ENCODE measurements at places on chromosomes 12 and 14.

GRCh38 chr14:100864960-100865681 lies 38.4 kb downstream of the RTL1 start:
- no peak for DNase-seq

DNA sequence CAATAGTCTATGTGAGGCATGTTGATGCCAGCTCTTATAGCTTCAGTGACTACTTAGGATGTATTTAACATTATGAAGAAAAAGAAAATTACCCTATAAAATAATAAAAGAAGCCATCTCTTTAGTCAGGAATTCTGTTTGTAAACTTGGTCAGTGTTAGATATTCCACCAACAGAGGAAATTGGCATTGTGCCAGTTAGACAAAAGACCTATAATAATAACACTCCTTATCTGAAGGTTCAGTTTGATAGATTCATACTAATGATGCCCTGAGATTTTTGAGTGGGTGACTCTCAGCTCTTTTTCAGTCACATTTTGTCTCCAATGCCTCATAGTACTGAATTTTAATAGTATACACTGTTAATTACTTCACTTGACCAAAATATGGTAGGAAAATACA lies 6.6 kb downstream of the SYT10 start:
- no peak for DNase-seq

GRCh38 chr14:93269341-93270068 lies 62.4 kb downstream of the UBR7 start:
- DNase-seq: no peak

GRCh38 chr12:110577864-110578693 lies 5.0 kb downstream of the PPTC7 start:
- no peak for DNase-seq

DNA sequence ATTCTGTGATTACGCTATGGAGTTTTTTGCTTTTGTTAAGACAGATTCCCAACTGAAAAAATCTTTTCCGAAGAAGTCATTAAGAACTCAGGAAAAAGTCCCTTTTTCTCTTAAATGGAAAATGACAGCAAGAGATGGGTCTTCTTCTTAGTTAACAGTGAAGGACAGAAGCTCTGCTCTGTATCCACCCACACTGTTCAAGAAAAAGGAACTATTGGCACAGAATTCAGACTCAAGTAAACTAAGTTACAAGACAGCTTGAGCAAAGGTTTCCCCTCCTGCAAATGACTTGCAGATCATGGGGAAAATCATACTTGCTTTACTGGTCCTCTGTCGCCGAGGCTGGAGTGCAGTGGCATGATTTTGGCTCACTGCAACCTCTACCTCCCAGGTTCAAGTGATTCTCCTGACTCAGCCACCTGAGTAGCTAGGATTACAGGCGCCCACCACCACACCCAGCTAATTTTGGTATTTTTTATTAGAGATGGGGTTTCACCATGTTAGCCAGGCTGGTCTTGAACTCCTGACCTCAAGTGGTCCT lies 137.1 kb upstream of the AEBP2 start:
- no peak for DNase-seq

DNA sequence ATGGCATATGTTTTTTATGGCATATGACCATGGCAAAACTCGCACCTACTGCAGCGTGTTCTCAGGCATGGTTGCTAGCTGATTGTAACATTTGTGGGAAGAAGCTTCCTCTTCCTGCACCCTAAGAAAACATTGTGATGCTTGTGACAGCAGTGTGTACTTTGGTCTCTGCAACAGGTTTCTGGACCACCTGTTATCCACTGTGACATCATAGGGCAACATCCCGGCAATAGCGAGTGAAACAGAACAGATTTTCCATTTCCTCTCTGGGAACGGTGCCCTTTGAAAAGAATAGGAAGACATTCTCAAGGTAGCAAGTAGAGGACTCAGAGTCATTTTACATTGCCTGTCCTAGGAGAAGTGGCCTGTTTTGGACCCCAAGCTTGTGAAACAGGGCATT lies 135.4 kb upstream of the TRHDE start:
- no peak for DNase-seq

GRCh38 chr14:101363261-101363555 lies 198.1 kb upstream of the DIO3 start:
- no peak for DNase-seq

DNA sequence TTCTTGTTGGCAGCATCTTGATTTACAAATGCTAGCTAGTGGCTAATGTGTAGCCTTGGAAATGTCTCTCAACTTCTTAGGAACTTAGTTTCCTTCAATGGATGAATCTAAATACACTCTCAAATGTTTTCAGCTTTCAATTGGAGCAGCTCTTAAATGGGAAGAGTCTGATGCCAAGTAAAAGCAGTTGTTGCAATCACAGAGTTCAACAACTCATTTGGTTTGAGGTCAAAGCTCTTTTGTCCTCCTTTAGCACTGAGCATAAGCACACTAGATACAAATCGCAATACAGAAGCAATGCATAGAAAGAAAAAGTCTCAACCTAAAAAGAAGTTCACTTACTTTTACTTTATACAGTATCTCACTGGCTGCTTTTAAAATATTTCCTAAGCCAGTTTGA lies 986.1 kb upstream of the FLRT2 start:
- DNase-seq: no peak

DNA sequence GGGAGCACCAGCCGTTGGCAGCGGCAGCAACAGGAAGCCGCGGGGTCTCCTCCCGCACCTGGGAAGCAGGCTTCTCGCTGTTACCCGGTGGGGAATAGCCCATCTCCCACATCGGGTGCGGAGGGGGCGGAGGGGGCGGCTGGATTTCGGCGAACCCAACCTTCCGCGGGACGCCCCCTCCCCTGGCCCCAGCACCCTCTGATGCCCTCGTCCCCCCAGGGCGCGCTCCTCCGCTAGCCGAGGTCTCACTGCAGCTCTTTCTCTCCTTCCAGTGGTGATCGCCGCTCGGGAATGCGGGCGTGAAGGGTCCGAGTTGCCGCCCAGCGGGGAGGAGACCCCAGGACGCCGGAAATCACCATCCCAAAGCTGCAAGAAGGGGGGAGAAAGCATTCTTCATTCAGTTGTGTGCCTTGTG lies 303 bp downstream of the SAMD4A start:
- no peak for DNase-seq

- DNase-seq: peak; percentile 21
Measured at GRCh38 chr14:63650256-63650952, 8.7 kb upstream of the WDR89 start.

DNA sequence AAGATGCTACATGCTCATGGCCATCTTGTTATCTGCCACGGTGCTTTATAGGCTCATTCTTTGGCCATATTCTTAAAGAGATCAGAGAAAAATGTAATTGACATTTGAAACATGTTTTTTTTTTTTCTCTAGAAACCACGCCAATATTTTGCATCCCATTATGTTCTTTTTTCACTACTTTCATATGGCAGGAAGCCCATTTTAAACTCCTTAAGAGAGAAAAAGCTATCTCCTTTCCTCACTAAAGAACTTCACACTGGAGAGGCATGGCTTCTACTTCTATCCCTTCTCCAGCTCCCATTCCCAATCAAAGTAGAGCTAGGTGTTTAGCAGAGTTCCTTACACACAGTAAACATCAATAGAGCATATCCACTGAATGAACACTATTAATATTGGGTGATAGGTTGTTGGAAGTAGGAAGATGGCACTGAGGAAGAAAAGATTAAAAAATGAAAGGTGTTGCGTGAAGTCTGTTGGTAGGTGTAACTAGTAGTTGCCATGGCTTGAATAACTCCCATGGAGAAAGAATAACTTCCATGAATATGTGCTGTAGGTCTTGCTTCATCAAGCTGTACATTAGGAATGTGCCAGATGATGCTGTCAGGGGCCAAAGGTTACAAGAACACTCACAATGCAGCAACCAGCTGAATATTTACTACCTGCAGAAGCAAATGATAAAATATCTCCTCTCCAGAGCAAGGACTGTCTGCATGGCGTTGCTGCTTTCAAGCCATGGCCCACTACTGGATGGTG lies 178.8 kb downstream of the STXBP6 start:
- no peak for DNase-seq

- no peak for DNase-seq
Measured at GRCh38 chr12:93734784-93735183, 57.6 kb downstream of the CRADD start.

- DNase-seq: no peak
Measured at GRCh38 chr12:124296295-124296915, 1.5 kb downstream of the RFLNA start.

DNA sequence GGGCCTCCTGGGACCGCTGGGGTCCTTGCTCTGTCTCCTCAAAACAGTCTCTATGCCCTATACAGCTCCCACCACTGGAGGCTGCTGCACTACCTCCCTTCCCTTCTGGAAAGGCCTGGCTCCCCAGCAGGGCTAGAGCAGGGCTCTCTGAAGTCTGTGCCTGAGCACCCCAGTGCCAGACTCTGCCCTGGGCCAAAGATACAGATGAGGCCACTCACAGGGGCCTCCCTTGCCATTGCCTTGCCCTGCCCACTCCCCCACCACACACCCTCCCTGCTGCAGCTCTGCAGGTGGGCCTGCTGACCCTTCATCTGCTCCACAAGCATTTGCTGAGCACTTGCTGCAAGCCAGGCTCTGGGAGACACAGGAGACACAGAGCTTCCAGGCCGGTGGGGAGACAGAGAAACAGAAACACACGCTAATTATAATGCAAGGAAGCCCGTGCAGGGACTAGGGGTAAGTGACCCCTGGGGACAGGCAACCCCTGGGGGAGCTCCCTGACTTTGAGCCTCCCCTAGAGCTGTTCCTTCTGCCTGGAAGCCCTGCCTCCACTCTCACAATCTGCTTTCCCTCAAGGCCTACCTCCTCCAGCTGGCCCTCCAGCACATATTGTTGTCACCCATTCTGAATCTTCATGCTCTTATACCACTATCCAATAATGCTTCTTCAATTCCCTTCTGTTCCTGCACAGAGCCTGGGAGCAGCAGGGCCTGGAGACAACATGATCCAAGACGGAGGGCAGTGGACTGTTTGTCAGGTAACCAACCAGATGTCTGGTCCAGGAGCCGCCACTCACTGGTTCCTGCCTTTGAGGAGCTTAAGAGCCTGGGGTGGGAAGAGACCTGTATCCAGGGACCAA lies 32.6 kb upstream of the PNMA1 start:
- no peak for DNase-seq

DNA sequence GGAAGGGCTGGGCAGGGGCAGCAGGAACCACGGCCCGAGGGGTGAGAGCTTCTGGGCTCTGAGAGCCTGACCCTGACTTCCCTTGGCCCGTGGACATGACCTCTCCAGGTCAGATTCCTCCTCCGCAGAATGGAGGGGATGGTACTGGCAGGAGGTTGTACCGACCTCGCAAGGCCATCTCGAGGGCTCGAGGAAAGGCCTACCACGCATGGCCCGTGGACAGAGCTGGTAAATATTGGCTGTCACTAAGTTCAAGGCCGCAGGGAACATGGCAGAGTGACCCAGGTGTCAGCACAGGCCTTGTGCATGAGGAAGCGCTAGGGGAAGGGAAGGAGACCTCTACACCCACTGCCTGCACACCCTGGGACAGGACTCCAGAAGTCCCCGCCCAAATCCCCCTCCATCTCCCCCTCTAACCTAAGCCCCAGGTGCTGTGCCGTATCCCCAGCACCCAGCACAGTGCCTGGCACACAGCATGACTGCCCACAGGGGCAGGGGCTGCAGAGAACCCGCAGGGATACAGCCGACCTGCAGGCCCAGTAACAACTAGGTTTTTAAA lies 54.9 kb upstream of the PPP2R5C start:
- DNase-seq: no peak

DNA sequence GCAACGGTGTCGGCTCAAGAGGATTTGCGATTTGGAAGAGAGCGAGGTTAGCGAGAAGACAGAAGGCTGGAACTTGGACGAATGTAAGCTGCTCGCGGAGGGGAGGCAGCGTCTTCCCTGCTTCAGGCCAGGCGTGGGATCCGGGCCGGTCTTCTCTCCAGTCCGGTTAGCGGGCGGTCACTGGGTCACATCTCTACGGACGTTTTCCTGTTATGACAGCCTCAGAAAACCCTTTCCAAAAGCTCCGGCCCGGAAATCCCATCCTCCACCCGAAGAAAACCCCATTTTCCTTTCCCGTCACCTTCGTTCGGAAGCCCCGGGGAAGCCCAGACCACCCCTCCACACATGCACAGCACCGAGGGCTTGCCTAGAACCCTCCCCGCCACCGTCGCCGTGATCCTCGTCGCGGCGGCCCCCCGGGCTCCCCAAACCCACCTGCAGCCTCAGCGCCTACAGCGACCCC lies 268 bp downstream of the NDUFB1 start:
- DNase-seq: no peak

DNA sequence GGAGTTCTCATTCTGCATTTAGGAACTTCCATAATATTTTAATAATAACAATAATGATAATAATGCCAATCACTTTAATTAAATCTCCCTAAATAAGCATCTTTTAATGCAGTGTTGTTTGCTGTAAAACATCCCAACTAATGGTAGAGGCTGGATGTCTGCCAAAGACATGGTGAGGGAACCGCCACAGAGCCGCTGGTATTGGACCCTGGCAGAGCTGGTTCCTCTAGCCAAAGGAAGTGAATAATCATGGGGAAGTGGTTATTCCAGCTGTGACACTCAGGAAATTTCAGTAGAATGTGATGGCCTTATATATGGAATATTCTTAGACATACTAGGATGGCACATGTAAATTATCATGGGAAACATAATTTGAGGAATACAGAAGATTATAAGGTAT lies 483.3 kb downstream of the ZFP36L1 start:
- no peak for DNase-seq

DNA sequence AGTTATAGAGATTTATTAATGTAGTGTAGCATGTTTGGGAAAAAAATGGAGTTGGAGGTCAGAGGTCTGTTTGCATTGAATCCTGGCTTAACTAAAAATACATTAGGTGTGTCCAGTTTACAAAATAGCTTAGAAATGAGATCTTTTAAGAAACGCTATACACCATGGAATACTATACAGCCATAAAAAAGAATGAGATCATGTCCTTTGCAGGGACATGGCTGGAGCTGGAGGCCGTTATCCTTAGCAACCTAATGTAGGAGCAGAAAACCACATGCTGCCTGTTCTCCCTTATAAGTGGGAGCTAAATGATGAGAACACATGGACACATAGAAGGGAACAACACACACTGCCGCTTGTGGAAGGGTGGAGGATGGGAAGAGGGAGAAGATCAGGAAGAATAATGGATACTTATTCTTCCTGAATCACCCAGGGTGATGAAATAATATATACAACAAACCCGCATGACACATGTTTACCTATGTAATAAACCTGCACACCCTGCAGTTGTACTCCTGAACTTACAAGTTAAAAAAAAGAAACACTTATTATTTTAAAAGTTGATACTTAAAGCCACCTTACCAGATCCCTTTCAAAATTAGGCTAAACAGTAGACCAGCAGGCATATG lies 14.0 kb upstream of the MYRFL start:
- no peak for DNase-seq

DNA sequence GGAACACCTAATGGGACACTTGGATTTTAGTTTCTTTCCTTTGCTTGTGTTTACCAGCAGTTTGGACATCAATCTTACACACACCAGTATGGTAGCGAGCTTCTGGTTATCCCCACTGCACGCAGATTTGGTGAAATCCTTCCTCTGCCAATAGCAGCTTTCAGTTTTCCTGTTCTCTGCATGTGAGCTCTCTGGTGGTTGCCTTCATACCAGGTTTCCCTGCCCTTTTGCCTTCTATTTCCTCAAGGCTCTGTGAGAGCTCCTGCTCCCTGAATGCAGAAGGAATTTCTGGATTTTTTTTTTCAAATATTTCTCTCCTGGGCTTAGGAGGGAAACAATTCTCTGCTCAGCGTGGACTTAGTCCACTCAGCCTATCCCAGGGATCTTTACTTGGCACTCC lies 93.0 kb upstream of the CCDC91 start:
- DNase-seq: no peak

Measured in NCI-H510A (cell line).